Heart left ventricle (tissue), 16 donors: ENCODE measurements at places on chromosomes 6 and 20.

DNA sequence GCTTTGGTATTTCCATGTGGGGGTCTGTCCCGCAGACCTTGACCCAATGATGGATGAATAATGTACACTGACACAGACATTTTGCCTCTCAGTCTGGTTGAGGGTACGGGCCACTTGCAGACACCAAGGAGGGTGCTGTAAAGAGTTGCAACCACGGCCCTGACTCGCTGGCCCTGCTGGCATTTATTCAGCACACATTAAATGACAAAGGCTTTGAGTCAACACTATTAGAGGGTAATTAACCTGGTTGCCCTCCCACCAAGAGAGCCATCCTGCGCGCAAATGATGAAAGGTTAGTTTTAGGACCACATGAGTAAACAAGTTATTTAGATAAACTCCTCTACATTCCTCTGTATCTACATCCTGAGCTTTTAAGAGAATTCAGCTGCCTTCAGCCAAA lies 308.9 kb upstream of the MMS22L start:
- DNase-seq: no peak

- no peak for DNase-seq
Measured at GRCh38 chr20:11553603-11554002, 364.1 kb upstream of the BTBD3 start.

DNA sequence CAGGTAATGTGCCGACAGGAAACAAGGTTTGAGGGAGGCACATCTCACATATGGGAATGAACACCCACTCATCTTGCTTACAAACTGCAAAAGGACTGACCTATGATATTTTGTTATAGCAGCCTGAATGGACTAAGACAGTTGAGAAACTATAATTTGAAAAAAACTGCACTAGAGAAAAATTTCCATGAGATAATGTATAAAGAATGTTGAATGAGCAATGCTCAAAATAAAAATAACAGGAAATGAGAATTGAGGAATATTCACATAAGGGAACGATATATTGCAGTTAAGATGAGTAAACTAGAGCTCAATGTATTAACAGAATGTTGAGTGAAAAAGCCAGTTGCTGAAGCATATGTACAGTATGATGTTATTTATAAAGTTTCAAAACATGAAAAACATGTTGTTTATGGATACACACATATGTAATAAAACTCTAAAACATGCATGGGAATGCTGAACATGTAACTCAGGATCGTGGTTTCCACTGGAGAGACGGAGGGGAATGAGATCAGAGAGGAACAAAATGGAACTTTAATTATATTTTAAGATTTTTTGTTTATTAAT lies 6.3 kb upstream of the TBC1D22B start:
- DNase-seq: no peak

DNA sequence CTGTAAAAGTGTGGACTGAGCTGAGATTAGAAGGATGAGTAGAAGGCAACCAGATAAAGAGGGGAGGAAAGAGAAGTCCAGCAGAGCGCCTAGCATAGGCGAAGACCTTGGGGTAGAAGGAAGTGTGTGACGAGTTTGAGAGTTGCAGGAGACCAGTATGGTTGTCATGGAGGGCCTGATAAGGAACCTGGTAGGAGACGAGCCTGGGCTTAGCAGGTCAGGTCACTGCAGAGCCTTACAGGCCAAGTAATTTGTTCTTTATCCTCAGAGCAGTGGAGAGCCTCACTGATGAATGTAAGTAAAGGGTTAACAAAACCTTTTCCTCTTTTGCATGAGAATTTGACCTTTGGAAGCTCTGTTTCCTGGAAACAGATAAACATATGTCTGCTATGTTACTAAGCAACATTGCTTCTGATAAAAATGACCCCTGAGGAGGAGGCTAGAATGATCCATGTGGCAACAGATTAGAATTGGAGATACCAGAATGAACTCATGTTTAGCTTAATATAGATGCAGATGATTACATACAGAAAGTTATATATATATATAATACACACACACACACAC lies 2.9 kb upstream of the TMEM74B start:
- DNase-seq: no peak

DNA sequence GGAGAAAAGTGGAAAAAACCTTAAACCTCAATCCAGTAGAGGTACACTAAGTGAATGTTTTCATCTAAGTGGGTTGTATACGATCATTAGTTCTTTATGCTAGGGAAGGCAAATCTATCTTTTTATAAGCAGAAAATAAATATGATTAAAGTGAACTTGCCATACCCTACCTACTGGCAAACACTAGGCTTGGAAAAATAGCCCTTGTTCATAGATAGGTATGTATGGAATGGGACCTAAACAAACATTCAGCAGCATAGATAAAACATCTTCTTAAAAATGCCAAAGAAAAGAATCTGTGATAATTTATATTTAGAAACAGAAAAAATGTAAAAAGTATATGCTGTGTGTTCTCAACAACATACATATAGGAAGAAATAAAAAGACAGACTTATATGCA lies 18.8 kb downstream of the REV3L start:
- no peak for DNase-seq

DNA sequence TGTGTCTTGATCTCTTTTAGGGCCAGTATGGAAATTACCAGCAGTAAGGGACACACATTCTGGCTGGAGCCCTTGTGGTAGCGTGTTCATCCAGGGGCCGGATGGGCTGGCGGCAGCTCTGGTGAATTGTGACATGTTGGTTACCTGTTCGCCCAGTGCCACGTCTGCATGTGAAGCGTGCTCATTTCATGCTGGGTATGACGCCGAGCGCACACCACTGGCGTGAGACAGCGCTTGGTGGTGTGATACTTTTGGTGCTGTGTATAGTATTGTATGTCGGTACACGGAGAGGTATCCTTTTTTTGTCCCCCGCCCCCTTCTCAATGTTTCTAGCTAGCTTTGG lies 3.7 kb upstream of the MTG2 start:
- no peak for DNase-seq

DNA sequence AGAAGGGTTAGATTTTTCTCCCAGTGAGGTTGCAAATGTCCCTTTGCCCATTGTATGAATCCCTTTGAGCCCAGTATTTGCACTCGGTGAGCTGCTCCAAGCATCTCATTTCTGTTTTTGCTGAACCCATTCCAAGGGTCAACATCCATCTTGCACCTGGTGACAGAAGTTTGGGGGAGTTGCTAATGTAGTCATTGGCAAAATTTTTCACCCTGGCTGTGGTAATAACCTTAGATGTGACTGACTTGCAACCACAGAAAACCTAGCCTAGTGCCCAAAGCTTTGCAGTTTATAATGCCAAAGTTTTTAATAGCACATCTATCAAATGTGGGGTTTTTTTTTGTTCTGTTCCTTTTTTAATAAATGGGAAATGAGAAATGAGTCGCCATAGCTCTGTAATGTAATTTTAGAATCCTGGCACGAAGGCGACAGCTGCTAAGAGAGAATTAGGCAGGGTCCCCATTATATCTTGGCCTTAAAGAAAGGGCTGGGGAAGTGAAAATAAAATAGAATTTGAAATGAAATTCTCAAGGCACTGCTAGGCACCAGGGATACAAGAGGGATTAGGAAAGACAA lies 682.8 kb downstream of the KIF16B start:
- DNase-seq: no peak

DNA sequence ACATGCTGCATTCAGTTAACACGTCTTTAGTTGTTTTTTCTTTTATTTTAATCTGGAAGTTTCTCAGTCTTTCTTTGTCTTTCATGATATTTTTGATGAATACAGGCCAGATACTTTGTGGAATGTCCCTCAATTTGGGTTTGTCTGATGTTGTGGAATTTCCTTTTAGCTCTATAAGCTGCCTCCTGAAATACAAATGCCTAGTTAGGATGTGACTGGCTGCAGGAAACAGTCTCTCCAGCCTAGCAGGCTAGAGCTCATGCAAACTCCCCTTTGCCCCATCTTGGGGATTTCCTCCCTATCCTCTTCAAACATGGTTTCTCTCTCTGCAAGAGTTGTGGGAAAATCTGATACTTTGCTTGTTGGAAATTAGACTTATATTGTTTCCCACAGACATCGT lies 89.3 kb upstream of the JAG1 start:
- DNase-seq: no peak

DNA sequence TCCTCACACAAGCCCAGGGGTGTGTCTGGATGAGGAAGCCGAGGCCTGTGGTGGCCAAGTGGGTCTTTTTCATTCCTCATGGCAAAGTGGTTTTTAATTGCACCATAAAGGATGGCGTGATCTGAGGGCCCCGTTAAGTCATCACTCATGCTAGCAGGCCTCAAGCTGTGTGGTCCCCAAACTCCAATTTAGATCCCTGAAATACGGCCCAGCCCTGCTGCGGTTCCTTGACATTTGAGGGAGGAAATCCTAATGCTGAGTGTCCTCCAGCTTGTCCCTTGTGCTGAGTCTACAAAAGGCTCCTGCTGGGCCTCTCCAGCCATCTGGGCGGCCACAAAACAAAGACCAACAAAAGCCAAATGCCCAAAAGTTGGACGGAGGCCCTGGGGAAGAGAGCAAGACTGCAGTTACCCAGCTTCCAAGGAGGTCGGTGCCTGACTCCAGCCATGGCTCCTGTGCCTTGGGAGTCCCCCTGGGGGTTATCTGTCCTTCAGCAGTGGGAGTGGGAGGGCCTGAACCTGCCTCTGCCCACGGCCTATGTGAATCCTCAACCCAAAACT lies 162.3 kb upstream of the PDE10A start:
- DNase-seq: no peak

DNA sequence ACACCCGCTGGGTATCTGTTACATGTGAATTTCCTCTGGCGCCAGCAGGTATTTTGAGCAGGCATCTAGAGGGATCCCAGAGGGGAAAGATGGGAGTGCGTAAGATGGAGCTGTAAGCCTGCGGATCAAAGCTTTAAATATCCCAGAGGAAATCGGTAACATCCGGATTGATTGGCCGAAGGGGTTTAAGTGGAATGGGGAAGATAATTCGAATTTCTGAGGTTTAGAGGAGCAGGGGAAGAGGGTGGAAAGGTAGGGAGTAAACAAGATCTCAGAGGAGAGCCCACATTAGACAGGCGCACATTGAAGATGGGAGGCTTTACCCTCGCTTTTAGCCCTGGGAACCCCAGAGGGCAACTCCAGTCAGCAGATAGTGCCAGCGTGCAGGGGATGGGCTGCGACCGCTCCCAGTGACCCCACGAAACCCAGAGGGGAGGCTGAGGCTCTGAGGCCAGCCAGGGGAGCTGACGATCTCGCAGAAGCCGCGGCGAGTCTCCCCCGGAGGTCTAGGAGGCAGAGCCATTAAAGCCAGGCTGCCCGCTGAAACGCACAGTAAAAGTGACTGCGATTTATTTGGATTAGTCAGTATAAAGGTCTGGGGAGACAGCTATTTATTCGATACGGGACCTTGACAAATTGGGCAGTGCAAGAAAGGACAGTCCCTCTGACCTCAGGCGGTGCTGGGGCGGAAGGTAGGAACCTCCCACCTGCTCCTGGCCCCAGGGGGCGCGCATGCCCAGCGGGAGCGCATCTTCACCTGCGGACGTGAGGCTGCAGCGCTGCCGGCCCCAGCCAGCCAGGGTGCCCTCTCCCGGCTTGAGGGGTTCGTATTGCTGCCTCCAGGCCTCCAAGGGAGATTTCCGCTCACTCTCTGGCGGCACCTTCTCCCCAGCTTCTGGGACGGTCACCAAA lies 34.3 kb upstream of the TCF21 start:
- DNase-seq: no peak

DNA sequence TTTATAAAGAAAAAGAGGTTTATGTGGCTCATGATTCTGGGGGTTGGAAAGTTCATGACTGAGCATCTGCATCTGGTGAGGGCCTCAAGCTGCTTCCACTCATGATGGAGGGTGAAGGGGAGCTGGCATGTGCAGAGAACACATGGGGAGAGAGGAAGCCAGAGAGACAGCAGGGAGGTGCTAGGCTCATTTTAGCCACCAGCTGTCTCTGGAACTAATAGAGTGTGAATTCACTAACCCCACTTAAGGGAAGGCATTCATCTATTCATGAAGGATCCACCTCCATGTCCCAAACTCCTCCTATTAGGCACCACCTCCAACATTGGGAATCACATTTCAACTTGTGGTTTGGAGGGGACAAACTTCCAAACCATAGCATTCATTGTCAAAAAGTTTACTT lies 137.3 kb upstream of the PMEPA1 start:
- DNase-seq: no peak

DNA sequence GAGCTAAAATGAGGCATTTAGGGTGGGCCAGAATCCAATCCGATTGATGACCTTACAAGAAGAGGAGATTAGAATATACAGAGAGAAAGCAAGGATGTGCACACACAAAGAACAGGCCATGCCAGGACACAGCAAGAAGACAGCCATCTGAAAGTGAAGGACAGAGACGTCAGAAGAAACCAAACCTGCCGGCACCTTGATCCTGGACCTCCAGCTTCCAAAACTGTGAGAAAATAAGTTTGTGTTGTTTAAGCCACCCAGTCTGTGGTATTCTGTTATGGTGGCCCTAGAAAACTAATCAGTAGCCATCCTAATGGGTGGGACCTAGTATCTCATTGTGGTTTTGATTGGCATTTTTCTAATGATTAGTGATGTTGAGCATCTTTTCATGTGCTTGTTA lies 39.7 kb upstream of the ME1 start:
- no peak for DNase-seq
